Frontal cortex (tissue), 4 donors: ENCODE measurements at places on chromosomes 12 and 14.

GRCh38 chr14:43476822-43477221, 1030.3 kb downstream of the FSCB start:
- DNase-seq, result no peak

DNA sequence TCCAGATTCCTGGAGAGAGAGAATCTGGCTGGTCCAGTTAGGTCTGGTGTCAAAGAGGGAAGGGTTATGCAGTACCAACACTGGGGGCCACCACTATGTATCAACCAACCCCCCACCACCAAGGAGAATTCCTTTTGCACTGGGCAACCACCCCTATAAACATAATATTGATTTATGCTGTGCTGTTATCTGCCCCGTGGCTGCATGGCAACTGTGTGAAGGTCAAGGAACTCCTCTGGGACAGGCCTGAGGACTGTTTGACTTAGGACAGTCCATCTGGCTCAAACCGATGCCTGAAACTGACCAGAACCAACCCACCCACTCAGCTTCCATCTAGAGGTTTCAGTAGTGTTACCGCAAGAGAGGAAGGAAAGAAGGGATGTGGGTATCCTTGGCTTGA, 20.5 kb downstream of the PLEKHH1 start:
- no peak for DNase-seq

- peak; percentile 29 for DNase-seq
These were observed 14.7 kb downstream of the NKX2-1 start for GRCh38 chr14:36505181-36505815.

- DNase-seq, result no peak
These were observed 149.4 kb downstream of the RPAP3 start for GRCh38 chr12:47556261-47557030.

GRCh38 chr14:73162251-73162650, 25.9 kb downstream of the PSEN1 start:
- no peak for DNase-seq

DNA sequence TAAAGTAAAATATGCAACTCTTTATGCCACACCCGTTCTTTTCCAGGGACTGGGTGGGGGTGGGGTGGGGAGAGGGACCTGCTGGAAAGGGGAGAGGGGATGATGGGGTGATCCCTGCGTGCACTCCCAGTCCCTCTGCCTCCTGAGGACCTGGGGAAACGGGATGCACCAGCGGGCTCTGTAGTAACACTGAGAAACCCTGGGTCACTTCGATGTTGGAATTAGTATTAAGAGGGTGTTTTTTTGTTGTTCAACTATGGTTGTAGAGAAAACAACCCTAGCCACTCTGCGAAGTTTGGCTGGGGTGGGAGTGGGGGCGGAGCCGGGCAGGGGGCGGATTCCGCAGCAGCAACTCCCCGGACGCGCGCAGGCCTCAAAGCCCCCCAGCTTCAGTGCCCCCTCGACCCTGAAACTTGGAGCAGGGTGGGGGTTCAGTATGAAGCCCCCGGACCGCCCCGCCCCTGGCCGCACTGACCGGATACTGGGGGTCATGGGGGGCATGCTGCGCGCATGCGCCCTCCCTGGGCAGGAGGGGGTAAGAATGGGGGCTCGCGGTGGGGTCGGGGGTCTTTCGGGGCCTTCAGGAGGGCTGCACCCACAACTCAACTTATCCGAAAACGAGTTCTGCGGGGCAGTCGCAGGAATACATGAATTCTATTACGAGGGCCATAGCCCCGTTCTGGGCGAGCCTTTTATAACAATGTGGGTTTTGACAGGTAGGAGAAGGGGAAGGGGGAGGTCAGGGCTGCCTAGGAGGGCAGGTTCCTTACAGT, 1.3 kb upstream of the ARHGEF25 start:
- peak; percentile 16 for DNase-seq

GRCh38 chr14:102215071-102215470, 75.4 kb downstream of the WDR20 start:
- peak; percentile 59 for DNase-seq
